Kasumi-1 (cell line): ENCODE measurements at places on chromosomes 3 and 15.

- DNase-seq: no peak
These were observed 66.3 kb upstream of the LRTM1 start for GRCh38 chr3:54994111-54994513.

GRCh38 chr3:141992512-141992911 lies 116.1 kb downstream of the ATP1B3 start:
- no peak for DNase-seq

GRCh38 chr15:99961011-99961441 lies 227.8 kb upstream of the LYSMD4 start:
- DNase-seq: peak; percentile 24

DNA sequence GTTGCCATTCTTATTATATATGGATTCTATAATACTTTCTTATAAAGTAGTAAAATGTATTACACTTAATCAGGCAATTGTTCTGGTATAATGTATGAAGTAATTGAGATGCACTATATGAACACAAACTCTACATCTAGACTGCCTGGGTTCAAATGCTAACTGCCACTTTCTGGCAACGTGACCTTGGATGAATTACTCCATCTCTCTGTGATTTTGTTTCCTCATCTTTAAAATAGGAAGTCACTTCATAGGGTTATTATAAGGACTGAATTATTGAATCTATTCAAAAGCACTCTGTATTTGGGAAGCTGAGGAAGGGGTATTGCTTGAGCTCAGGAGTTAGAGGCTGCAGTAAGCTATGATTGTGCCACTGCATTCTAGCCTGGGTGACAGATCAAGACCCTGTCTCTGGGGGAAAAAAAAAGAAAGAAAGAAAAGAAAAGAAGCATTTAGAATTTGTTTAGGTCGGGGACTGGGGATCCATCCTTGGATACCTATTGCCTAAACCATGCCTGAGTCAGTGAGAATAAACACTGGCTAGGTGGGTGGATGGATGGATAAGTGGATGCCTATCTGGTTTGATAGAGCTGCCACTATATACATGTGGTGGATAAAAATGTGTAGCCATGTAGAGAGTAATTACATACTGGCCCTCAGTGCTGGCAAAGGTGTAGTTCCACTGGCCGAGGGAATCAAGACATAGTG lies 2.5 kb downstream of the TM4SF1 start:
- DNase-seq: no peak

- no peak for DNase-seq
These were observed 245.3 kb downstream of the RPLP1 start for GRCh38 chr15:69697916-69698315.

- no peak for DNase-seq
These were observed 745.8 kb upstream of the SGO1 start for GRCh38 chr3:20931834-20932233.

DNA sequence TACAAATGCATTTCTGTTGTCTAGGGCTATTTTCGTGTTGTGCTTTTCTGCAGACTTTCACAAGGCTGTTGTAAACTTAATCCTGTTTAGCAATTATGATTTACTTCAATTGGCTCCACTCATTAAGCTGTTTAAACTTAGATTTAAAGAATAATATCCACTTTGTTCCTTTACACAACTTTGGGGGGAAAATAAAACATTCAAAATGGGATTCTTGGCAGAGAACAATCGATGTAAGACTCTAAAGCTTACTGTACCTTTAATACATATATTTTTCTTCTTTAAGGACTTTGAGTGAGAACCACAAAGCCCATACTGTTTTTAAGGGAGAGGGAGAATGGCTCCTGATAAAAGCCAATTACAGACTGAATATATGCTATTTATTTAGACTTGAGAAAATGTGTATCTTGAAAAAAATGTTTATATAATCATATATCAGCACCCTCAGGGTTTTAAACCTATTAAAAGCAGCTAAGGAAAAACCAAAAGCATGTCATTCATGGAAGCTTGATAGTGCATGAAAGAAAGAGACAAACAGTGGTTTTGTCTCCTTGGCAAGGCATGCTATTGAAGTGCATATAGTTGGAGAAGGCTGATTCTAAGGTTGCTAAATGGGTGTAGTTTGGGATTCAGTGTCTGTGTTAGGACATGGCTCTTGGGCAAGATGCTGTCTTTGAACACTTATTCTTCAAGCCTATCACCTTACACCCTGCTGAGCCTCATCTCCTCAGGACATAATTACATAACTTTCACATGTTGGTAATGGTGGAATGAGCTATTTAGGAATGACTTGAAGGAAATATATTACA lies 293.4 kb upstream of the TBC1D5 start:
- no peak for DNase-seq

- DNase-seq: no peak
These were observed 607.9 kb upstream of the KCNMB2 start for GRCh38 chr3:177928172-177928873.

DNA sequence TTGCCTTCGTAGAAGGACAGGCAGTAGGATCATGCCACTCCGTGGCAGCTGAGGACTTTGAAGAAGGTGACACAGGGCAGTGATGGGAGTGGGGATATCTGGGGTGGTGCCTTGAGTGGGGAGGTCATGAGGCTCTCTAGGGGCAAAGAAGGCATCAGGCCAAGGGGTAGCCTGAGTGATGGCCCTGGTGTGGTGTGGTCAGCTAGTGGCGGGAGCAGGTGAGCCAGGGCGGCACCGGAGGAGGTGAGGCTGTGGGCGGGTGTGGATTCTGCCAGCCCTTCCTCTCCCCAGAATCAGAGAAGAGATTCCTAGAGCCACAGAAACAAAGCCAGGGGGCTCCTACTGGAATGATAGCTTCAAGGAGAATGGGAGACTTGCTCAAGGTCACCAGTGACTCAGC lies 18.4 kb downstream of the WNT7A start:
- DNase-seq: no peak
